ENCODE measurements at places on chromosomes 12 and 14.

GRCh38 chr12:98653866-98654493, 8.9 kb downstream of the APAF1 start:
- no peak overlapping the region for H3K4me3 ChIP-seq
- peaks cover 19% of the 10 kb centered on the region for H3K4me1 ChIP-seq
- peaks cover 13% of the 10 kb centered on the region for H3K36me3 ChIP-seq
- H3K27me3 ChIP-seq: no peaks in the 10 kb centered on the region
- DNase-seq: no peak
- no peak overlapping the region for H3K27ac ChIP-seq

DNA sequence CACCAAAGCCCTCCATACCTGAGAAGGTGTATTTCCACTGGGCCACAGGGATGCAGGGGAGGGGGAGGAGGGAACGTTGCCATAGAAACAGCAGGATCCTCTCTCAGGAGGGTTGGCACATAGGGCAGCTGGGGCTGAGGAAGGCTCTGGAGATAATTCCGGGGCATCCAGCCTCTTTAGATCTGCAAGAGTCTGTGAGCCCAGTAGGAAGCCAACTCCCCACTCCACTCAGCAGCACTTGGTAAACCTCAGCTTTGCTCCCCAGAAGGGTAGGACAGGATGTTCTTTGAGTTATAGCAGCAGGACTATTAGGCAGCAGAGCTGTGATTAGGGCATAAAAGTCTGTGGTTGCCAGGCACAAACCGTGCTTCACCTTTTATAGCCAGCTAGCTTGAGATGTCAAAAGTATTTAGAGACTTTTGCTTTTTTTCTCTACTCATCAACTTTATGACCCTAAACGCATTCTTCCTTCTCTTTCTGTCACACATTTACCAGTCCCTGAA, 7.8 kb upstream of the PLEKHG3 start:
- peak overlapping the region; percentile 84 for H3K27ac ChIP-seq
- peak overlapping the region; percentile 55 for H3K4me3 ChIP-seq
- peaks cover 36% of the 10 kb centered on the region for H3K4me1 ChIP-seq
- no peak for DNase-seq
- H3K27me3 ChIP-seq: no peaks in the 10 kb centered on the region

GRCh38 chr14:54808326-54809161, 94.1 kb downstream of the GCH1 start:
- H3K4me3 ChIP-seq: no peak overlapping the region
- no peaks in the 10 kb centered on the region for H3K36me3 ChIP-seq
- peaks cover 14% of the 10 kb centered on the region for H3K4me1 ChIP-seq
- no peak for DNase-seq
- H3K27me3 ChIP-seq: peaks cover 39% of the 10 kb centered on the region

DNA sequence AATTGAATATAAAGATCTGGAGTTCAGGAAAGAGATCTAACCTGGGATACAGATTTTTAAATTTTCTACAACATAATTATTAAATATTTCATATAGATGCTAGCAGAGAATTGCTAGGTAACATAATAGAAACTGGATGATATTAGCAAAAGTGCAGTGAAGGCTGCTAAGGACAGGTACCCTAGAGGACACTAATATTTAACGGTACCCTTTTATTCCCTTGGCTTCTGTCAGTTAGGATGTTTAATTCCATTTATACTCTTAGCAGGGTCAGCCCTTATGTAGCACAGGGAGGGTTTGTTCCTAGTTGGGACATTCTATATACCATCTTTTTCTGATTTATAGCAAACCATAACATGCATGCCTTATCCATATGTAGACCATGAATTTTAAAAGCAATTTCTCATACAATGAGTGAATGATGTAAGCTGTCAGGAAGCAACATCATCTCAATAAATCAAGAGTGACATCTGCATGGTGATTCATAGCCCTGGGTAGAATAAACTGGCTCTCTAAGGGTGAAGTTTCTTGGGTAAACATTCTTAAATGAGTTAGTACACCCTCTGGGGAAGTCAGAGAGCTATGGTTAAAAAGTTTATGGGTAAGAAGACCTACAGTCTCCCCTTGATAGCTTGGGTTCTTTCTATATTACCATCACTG, 404.4 kb upstream of the MGAT4C start:
- no peaks in the 10 kb centered on the region for H3K27me3 ChIP-seq
- no peak for DNase-seq
- no peak overlapping the region for H3K27ac ChIP-seq

- no peaks in the 10 kb centered on the region for H3K27me3 ChIP-seq
- H3K4me3 ChIP-seq: no peak overlapping the region
- DNase-seq: no peak
- H3K27ac ChIP-seq: no peak overlapping the region
- H3K36me3 ChIP-seq: no peaks in the 10 kb centered on the region
These were observed 281.2 kb downstream of the PAWR start for GRCh38 chr12:79409562-79409961.

DNA sequence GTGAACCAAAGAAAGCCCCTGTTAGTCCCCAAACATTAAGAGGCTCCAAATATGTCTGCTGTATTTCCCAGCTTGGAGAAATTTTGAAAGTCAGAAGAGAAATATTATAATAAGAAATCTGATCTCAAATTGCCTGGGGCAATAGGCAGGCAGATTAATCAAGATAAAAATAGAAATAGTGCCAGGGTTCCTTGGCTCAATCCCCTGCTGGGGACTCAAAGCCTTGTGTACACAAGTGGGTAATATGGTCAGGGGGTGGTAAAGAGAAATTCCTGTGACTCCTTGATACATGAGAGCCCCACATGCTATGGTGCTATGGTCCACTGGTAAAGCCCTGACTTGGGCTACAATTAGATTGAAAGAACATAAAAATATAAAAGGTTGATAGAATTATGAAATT, 41.3 kb upstream of the ARID2 start:
- H3K4me3 ChIP-seq: no peak overlapping the region
- H3K27ac ChIP-seq: no peak overlapping the region
- peaks cover 20% of the 10 kb centered on the region for H3K27me3 ChIP-seq
- no peaks in the 10 kb centered on the region for H3K4me1 ChIP-seq
- H3K36me3 ChIP-seq: peaks cover 2% of the 10 kb centered on the region
- no peak for DNase-seq

- no peak for DNase-seq
- H3K27me3 ChIP-seq: peaks cover 8% of the 10 kb centered on the region
- no peaks in the 10 kb centered on the region for H3K36me3 ChIP-seq
- H3K4me3 ChIP-seq: no peak overlapping the region
These were observed 289.1 kb upstream of the RTL1 start for GRCh38 chr14:101192661-101193000.

DNA sequence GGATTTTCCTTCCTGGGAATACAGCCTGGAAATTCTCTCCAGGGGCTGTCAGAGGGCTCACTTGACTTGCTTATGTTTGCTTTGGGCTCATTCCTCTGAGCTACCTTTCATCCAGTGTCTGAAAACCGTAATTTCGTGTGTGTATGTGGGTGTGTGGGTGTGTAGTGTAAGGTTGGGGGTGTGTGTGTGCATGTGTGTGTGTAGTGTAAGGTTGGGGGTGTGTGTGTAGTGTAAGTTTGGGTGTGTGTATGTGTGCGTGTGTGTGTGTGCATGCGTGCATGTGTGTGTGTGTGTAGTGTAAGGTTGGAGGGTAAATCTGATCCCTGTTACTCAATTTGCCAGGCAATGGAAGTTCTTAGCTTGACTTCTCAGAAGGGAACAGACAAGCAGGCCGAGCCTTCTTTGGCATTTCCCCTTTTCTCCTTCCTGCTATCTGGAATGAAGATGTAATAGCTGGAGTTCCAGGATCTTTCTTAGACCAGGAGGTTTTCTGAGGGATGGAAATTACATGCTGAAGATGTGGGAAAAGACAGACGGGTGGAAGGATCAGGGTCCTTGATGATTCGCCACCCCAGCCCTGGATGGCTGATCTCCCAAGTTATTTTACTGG, 15.5 kb upstream of the BEGAIN start:
- no peak overlapping the region for H3K27ac ChIP-seq
- DNase-seq: no peak
- no peak overlapping the region for H3K4me3 ChIP-seq
- H3K4me1 ChIP-seq: no peaks in the 10 kb centered on the region

- no peak for DNase-seq
- peaks cover 26% of the 10 kb centered on the region for H3K36me3 ChIP-seq
- peak overlapping the region; percentile 100 for H3K4me3 ChIP-seq
These were observed 3.7 kb downstream of the ARHGDIB start for GRCh38 chr12:14957551-14958168.

- H3K4me1 ChIP-seq: peaks cover 18% of the 10 kb centered on the region
- H3K36me3 ChIP-seq: no peaks in the 10 kb centered on the region
- no peak for DNase-seq
- H3K4me3 ChIP-seq: no peak overlapping the region
- peak overlapping the region; percentile 37 for H3K27ac ChIP-seq
These were observed 56.1 kb upstream of the FUT8 start for GRCh38 chr14:65356327-65356836.
